ENCODE measurements at places on chromosomes 12 and 14.

DNA sequence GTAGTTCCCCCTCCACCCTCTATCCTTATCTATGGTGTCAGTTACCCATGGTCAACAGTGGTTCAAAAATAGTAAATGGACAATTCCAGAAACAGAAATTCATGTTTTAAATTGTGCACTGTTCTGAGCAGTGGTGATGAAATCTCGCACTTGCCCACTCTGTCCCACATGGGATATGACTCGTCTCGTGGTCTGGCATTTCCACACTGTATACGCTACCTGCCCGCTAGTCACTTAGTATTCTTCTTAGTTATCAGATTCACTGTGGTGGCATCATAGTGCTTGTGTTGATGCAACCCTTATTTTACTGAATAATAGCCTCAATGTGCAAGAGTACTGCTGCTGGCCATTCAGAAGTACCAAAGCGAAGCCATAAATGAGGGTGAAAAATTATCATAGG lies 507.0 kb downstream of the SNAPC1 start:
- DNase-seq: no peak

DNA sequence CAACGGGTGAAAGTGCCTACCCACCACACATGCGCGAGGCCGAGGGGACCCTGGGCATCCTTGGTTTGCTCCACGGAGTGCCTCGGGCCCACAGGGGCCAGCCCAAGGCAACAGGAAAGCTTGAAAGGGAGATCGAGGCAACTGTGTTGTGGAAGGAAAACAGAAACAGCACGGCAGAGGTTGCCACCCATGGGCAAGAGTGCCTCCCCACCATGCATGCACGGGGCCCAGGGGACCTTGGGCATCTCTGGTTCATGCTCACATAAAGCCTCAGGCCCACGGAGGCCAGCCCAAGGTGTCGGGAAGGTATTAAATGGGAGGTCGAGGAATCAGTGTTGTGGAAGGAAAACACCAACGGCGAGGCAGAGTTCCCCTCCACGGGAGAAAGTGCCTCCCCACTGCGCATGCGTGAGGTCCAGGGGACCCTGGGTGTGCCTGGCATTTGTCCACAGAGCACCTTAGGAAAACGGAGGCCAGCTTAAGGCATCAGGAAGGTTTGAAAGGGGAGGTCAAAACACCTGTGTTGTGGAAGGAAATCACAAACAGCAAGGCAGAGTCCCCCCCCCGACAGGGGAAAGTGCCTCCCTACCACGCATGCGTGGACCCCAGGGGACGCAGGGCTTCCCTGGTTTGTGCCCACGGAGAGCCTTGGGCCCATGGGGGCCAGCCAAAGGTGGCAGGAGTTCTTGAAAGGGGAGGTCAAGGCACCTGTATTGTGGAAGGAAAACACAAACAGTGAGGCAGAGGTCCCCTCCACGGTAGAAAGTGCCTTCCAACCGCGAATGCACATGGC lies 367.3 kb downstream of the ALG10 start:
- DNase-seq: no peak

- DNase-seq: no peak
These were observed 80.5 kb downstream of the MED13L start for GRCh38 chr12:116196752-116197718.

- DNase-seq: peak; percentile 68
These were observed 780 bp downstream of the TBC1D15 start for GRCh38 chr12:71840231-71840847.
